WTC11 (cell line): ENCODE measurements at places on chromosomes 12 and 14.
A peak's percentile ranks its signal among the peaks of the same experiment; 100 is the strongest.

DNA sequence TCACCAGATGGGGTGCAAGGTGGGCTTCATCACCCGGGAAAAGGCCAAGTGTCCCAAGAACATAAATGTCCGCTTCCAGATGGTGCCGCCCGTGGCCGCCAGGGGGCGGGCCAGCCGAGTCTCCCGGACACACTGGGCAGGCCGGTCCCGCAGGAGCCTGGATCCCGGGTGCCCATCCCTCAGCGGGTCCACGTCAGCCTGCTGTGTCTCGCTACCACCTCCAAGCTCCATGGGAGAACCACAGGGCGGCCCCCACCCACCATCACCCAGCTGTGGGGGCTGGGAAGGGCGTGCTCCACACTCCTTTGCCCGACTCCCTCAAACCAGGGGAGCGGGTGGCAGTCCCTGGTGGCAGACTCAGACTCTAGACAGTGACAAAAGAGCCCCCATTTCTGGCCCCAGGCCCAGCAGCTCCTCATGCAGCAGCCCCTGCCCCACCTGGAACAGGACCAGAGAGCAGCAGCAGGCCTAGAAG, 22.0 kb upstream of the NUDT14 start:
- DNase-seq, result peak; percentile 86

DNA sequence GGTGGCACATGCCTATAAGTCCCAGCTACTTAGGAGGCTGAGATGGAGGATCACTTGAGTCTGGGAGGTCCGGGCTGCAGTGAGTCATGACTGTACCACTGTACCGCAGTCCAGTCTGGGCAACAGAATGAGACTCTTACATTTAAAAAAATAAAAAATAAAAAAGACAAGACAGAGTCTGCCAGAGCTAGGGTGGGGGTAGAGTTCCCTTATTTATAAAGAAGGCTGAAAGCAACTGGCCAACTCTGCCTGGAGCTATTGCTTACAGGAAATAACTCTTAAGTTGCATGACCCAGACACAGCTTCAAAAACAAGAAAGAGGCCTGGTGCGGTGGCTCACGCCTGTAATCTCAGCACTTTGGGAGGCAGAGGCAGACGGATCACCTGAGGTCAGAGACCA, 31.5 kb downstream of the NUMB start:
- DNase-seq, result no peak

- DNase-seq, result no peak
Observed at GRCh38 chr12:48163150-48163747, 5.9 kb upstream of the ASB8 start.

DNA sequence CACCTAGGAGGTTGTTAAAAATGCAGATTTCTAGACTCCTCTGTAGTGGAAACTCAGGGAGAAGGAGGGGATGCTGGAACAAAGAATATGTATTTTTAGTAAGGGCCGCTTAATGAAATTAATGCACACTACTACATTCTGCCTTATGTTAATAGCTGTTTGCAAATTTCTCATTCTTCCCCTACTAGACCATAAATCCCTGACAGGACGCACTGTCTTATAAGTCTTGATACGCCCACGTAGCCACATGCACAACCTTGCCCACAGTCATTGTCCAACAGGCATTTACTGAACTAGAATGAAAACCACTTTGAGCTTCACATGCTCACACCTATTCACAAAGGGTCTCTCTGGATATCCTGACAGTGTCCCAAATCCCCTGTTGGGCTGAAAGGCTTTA, 10.5 kb downstream of the KRT2 start:
- no peak for DNase-seq

GRCh38 chr12:51246254-51246853, 7.7 kb downstream of the DAZAP2 start:
- no peak for DNase-seq

DNA sequence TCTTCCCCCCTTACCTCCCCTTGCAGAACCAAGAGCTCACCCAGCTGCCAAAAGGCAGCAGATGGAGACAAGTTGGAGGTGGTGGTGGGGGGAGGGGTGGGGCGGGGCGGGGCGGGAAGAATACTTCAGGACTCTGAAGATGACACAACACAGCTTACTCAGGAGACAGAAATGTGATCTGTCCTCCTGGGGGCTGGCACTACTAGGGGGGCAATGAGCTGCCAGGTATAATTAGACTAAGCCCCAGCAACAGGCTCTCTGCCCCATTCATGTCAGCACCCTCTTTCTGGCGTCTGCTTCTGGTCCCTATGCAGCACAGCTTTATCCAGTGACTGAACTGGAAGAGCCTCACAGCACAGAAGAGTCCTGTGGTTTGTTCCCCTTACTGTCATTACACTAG, 407.0 kb downstream of the MED13L start:
- no peak for DNase-seq

GRCh38 chr12:7354529-7354928, 50.7 kb downstream of the ACSM4 start:
- no peak for DNase-seq

- peak; percentile 67 for DNase-seq
Observed at GRCh38 chr14:89915114-89915878, 39.2 kb downstream of the EFCAB11 start.

DNA sequence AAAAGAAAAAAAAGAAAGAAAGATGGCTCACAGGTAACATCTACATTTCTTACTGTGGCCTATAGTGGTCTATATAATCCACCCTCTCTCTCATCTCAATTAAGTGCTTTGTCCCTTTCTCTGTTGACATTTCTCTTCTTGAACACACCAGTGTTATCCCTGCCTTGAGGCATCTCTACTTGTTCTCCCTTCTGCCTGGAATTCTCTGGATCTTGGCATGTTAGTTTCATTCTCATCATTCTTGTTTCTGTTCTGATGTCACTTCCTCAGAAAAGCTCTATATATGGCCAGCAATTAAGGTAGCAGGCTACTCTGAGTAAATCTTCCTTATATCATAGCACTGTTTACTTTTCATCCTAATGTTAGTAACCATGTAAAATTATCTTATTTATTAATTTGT, 155.7 kb upstream of the PDZRN4 start:
- DNase-seq, result no peak

DNA sequence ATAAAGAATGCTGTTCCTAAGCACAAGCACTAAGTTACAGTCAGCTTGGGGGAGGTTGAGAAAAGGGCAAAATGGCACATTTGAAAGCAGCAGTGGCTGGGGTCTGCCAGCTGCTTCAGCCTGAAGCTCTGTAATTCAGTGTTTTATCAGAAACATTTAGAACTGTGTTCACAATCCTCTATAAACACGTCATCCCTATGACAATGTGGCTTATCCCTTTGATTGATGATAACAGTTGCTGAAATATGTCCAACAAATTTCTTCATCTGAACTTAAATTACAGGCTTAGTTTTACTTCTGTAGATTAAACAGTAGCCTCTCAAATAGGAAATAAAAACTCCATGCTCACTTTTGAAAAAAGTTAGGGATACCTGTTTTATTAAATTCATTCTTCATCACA, 108.8 kb downstream of the VEZT start:
- no peak for DNase-seq

DNA sequence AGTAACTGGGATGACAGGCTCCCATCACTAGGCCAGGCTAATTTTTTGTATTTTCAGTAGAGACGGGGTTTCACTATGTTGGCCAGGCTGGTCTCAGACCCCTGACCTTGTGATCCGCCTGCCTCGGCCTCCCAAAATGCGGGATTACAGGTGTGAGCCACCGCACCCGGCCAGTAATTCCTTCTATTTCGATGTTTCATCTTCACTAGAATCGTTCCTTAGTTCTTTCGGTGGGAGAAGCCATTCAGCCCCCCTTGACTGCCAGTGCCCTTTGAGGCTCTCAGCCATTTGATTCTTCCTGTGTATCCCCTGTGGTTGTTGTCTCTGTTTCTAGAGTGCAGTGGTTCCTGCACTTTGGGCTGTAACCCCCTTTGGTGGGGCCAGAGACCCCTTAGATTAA, 174.1 kb downstream of the ETV6 start:
- no peak for DNase-seq

DNA sequence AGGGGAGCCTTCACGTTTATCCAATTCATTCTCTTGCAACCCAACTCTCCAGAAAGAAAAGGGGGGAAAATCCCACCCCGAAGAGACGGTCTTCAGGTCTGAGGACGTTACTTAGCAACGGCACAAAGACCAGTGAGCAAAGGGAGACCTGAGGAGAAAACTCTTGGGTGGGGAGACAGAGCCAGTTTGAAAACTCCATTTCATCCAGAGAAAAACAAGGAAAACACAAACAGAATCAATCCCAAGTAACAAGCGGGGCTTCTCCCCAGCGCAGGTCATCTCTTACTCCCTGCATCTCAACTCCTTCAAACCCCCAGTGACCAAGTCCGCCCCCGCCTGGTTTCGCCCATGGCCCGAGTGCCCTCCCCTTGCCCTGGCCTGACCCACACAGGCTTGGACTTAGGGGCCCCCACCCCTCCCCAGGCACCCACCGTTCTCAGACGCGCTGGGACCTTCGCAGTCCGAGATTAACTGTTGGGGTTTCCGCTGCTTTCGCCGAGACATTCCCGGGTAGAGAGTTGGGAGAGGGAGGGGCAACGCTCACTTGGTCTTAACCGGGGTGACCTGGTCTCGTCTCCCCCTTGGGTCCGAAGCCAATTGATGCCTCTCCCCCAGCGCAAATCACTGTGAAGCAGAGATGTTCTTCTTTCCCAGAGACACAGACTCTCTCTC, 10.4 kb upstream of the SALL2 start:
- DNase-seq, result peak; percentile 66

DNA sequence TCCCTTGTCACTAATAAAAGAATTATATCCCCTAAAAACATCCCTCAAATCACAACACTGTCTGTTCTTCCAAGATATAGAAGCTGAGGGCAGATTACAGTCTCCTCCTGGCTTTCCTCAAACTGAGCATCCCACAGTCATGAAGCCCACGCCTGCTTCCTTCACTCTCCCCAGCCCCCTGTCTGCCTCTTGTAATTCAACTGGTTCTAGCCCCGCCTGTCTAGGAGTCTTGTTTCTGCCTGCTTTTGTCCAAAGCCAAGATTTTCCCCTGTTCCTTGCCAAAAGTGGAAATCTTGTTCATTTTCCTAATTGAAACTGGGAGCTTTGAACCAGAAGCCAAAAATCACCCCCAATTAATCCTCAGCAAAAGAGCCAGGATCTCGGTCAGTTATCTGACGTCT, 35.9 kb upstream of the PWP1 start:
- no peak for DNase-seq

GRCh38 chr14:94655169-94655710, 43.0 kb downstream of the SERPINA3 start:
- no peak for DNase-seq

GRCh38 chr14:31229009-31229408, 21.4 kb upstream of the HECTD1 start:
- DNase-seq, result no peak

- no peak for DNase-seq
Observed at GRCh38 chr12:91327889-91328288, 145.3 kb upstream of the DCN start.

- no peak for DNase-seq
Observed at GRCh38 chr12:25829192-25829591, 129.3 kb upstream of the RASSF8 start.

- DNase-seq, result no peak
Observed at GRCh38 chr14:29755311-29756018, 172.2 kb downstream of the PRKD1 start.

DNA sequence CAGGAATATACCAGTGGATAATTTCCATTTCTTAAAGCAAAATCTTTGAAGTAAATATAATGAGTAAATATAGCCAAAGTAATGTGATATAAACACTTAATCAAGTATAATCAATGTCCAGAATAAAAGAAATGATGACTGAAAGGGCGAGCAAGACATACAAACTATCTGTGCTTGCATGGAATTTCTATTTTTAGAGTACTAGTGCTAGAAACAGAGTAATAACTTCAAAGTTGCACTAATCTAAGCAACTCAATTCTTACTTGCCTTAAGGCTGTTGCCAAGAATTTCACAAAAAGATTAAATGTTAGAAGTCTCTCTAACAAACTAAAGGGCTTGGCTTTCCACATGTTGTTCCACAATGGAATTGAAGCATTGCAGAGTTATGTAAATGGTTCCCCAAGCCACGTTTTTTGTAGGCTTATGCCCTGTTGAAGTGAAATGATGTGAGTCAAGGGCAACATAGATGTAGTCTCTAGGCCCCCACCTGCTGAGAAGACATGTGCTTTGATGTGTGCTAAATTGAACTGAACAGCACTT, 175.0 kb upstream of the LMNTD1 start:
- DNase-seq, result no peak

GRCh38 chr14:96962337-96962736, 165.2 kb downstream of the VRK1 start:
- DNase-seq, result no peak

- DNase-seq, result no peak
Observed at GRCh38 chr12:71840231-71840847, 780 bp downstream of the TBC1D15 start.

DNA sequence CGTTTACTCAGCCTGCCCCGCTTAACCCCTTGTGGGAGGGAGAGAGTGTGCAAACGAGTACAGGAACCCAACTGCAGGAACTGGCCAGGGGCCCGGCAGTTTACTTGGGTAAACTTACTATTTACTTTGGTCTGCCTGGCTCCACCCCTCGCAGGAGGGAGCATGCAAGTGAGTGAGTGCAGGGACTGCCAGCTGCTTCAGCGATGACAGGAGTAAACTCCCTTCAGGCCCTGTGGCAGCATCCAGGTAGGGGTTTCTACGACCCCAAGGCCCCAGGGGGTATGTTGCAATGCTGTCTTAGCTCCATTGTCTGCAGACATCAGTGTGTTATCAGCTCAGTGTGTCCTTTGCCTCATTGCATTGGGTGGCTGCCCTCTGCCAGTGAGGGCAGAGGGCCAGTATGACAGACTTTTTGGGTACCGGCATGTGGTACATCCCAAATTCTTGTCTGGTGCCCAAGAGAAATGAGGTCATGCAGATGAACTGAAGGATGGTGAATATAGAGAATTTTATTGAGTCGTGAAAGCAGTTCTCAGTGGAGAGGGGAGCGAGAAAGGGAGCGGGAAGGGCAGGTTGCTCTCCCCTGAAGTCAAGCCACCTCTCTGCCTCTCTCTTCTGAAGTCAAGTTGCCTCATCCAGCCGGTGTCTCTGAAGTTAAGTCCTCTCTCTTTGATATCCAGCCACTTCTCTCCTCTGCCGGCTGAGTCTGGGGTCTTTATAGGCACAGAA, 181.8 kb downstream of the FUT8 start:
- peak; percentile 55 for DNase-seq

DNA sequence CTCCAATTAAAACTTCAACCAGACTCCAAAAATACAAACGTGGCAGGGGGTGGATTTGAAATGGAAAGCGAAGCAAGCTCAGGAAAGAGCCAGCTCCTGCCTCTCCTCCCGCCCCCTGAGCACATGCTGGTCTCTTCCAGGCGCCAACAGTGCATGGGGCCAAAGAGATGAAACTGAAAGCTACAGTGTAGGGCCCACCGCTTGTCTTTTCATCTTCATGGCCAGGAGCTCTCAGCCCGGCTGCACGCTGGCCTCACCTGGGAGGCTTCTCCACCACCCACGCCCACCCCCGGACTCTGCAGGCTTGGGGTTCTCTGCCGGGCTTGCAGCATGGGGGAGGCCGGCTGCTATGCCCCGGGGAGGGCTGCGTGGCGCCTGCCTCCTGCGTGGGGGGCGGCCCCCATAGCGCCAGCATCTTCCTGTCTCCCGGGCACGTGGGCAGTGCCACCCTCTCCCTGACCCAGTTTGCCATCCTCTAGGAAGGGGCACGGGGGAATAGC, 2.0 kb downstream of the RIMBP2 start:
- DNase-seq, result no peak
